CD4-positive, alpha-beta T cell treated with Interleukin-4 for 4 hours (primary cell): ENCODE measurements at places on chromosomes 12 and 14.

DNA sequence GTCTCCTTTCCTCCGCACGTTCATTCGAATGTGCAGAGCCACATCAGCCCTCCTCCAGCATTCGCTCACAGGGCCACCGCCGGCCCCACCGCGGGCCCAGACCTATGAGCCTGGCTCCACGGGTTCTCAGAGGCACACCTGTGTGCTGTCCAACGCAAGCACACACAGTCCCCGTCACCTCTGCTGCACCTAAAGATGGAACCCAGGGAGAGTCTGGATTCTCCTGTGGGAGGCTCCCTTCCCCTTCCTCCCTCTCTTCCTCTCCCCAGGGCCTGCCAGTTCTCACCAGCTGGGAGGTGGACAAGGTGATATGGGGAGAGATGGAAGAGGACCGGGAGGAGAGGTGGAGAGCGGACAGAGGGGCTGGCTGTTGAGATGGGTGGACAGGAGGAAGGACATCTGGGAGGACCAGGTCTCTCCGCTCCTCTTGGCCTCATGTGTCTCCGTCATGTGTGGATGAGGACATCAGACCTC lies 4.9 kb upstream of the AQP6 start:
- no peak for DNase-seq

DNA sequence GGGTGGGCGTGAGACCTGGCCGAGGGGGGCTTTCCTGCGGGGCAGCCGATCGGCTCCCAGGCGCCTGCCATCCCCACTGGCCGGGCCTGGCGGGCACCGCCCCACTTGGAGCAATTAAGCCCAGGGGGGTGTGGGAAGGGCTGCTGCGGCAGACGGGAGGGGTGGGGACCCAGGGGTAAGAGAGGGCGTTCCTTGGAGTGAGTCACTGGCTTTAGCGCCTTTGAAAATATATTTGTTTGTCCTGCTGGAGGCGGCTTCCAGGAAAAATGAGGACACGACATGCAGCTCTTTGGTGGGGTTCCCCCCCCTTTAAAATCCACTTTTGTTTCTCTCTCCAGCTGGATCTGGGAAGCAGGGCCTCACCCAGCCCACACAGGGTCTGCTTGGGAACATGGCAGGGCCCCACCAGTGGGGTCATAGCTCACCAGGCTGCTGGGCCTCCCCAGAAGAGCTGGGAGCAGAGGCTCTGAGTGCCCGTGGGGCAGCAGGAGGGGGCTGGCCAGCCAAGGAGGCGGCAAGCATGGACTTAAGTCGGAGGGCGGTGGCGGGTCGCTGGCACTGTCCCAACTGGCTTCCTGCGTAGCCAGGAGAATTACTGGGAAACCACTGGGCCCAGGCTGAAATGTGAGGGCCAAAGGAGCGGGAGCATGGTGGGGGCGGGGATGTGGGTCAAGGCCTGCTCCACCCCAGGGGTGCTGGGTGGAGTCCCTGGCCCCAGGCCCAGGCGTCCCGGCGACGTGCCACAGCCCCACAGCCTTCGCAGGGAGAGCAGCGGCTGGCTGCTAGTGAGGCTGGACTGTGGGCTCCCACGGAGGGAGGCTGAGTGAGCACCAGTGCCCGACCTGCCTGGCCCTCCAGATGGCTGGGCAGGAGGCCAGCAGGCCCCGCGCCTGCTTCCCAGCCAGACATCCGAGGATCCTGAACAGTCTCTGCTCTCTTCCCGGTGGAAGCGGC lies 128.0 kb downstream of the RFLNA start:
- DNase-seq, result no peak

GRCh38 chr12:124537525-124538193 lies 29.8 kb downstream of the NCOR2 start:
- DNase-seq, result no peak

GRCh38 chr12:48917857-48918537 lies 7.3 kb downstream of the FKBP11 start:
- peak; percentile 59 for DNase-seq

DNA sequence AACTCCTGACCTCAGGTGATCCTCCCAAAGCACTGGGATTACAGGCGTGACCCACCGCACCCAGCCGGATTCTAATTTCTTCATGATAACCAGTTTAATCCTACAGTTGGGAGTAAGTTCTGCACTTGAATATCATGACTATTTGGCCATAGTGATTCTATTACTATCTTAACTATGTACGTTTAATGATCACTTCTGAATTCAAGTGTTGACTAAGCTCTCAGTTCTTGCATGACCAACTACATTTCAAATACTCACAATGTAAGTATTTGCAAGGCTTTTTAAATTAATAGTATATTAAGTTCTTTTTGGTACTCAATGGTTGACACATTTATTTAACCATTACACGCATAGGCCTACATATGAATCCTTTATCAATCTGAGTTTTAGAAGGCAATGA lies 17.4 kb upstream of the VPS33A start:
- DNase-seq, result no peak

DNA sequence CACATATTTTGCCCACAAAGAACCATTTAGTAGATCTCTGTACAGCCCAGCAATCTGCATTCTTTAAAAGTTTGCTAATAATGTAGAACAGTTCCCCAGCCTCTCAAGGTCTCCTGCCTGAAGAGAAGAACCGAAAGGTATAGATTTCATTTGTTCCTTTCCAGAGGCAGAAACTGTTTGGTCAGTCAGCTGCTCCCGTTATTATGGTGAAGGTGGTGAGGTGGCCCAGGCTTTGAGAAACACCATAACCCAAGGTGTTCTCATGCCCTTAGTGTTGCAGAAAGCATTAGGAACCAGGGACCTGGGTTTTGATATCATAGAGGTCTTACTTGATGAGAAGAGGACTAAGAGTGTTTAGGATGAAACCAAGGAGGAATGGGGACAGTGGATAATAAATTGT lies 65.3 kb downstream of the SUSD6 start:
- DNase-seq, result no peak

DNA sequence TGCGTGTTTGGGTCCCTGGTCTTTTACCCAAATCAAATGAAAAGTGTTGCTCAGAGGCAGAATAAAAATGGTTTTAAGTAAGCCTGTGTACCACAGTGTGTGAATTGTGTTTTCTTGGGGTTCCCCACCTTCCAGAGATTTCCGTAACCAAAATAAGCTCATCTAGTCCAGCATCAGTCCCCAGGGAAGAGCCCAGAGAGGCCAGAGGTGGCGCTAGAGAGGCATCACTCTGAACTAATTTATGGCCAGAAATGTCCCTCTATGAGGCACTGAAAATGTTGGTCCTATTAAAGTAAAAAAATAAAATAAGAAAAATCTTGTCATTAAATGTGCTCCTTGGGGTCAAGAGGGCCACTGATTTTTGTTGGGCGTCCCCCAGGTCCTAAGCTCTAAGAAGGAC lies 24.9 kb upstream of the PRKAB1 start:
- no peak for DNase-seq

- no peak for DNase-seq
These were observed 89.2 kb downstream of the BCL2L14 start for GRCh38 chr12:12159988-12160387.

DNA sequence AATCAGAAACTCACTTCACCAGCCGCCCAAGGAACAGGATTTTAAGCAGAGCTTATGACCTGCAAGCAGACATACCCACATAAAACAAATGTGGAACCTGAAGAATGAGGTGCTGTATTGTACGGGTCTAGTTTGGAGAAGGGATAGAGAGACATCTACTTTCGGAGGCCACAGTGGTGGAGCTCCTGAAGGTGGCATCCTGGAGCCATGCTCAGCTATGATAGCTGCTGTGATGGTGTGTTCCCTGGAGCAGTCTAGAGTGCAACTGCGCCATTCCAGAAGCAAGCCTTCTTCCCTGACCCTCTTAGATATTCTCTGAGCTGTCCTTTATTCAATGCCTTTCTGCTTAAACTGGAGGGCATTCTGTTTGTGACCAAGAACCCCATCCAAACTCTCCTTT lies 402.6 kb downstream of the FUT8 start:
- peak; percentile 9 for DNase-seq

DNA sequence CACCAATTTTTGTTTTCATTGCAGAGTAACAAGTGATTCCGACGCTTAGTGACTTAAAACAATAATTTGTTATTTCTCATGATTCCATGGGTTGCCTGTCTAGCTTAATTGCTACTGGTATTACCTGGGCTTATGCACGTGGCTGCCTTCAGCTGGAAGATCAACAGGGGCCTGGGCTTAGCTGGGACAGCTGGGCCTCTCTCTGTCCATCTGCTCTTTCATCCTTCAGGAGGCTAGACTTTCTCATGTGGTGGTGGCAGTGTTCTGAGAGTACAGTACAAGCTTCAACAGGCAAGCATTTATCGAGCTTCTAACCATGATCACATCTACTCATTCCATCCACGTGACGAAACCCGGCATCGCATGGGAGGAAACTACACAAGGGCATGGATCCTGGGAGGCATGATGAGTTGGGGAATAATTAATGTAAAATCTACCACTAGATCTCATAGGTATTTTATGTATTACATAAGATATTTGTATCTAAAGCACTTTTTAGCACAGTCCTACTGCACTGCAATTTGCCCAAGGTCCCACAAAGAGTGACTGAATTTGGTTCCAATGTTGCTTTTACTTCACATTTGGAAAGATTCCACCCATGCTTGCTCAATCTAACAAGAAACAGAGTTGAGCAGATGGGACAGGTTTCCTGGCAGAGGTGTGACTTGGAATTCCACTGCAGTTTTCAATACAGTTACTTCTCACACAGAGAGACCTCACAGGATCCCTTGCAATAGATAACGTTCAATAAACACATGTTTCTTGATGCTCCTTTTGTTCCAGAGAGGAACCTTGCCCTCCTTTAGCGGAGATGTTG lies 153.1 kb upstream of the FRMD6 start:
- no peak for DNase-seq

GRCh38 chr12:54956322-54956721 lies 28.2 kb downstream of the TESPA1 start:
- peak; percentile 62 for DNase-seq

- DNase-seq, result no peak
These were observed 219.7 kb upstream of the PKP2 start for GRCh38 chr12:33116284-33116683.

GRCh38 chr12:95262808-95263207 lies 45.2 kb downstream of the VEZT start:
- DNase-seq, result no peak

DNA sequence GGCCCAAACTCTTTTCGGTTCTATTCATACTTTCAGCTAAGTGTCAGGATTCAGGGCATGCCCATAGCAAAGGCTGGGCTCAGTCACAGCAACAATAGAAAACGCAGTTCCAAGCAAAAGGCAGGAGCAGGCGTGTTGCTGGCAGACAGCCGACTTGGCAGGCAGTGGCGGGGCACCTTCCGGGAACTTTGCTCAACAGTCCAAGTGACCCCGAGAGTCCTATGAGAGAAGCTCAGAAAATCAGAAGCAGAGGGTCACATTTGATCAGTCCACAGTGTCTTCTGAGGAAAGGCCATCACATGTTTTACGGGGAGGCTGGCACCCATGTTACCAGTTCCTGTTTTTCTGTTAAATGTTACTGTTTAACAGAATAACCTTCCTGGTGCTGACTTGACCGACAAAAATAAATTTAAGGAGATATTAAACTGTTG lies 115.0 kb downstream of the DACT1 start:
- DNase-seq, result no peak

DNA sequence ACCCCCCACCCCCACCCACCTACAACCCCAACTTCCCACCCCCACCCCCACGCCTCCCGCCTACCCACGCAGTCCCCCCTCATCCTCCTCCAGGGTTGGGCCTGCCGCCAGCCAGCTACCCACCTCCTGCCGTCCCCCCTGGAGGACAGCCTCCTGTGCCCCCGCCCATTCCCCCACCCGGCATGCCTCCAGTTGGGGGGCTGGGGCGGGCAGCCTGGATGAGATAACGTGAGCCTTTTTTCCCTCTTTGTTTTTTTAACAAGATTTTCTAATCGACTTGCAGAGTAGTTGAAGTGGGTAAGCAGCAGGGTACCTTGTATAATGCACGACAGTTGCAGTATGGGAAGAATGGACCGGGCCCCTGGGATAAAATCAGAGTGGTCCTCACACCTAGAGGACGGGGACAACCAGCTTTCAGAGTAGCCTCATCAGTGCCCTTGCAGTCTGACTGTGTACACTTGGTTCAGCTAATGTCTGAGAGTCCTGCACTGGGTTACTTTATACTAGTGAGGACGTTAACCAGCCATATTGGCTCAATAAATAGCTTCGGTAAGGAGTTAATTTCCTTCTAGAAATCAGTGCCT lies 29.4 kb downstream of the CCNK start:
- DNase-seq, result no peak

DNA sequence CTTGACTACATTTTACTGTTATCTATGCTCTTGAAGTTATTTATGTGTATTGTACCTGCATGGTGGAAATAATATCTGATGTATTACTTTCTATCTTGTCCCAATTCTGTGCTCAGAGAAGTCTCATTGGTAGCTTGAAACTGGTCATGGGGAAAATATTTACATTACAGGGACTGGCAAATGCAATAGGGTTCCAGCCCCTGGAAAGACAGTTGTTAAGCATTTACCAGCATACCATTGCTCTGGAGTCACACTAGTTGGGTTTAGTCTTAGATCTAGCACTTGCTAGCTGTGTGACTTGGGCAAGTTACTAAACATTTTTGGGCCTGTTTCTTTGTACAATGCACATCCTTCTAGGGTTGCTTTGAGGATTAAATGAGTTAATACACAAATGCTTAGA lies 86.3 kb upstream of the NRXN3 start:
- no peak for DNase-seq

DNA sequence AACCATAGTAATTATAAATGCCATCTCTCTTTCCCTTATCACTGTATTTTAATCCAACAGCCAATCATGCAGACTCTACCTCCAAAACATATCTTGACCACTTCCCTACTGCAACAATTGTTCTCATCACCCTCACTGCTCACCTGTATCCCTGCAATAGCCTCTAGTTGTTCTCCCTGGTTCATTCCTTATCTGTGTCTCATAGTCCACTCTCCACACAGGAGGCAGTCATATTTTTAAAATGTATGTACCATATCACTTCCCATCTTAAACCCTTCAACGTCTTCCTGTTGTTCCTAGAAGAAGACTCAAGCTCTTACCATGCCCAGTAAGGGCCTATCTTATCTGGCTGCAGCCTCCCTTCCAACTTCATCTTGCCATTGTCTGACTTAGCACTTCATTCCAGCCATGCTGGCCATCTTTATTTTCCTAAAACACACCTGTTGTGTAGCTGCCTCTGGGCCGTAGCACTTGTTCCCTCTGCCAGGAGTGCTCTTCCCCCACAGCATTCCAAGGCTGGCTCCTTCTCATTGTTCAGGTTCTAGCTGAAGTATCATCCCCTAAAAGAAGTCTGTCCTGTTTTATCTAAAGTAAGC lies 27.8 kb upstream of the BHLHE41 start:
- DNase-seq, result no peak

DNA sequence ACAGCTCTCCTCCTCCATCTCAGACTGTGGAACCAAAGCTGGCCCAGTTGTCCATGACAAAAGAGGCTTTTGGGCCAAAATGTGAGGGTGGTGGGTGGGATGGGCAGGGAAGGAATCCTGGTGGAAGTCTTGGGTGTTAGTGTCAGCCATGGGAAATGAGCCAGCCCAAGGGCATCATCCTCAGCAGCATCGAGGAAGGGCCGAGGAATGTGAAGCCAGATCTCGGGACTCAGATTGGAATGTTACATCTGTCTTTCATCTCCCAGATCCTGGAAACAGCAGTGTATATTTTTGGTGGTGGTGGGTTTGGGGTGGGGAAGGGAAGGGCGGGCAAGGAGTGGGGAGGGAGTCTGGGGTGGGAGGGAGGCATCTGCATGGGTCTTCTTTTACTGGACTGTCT lies 11.8 kb upstream of the TAMALIN start:
- DNase-seq, result no peak
